ENCODE measurements at places on chromosomes 5 and 9.

DNA sequence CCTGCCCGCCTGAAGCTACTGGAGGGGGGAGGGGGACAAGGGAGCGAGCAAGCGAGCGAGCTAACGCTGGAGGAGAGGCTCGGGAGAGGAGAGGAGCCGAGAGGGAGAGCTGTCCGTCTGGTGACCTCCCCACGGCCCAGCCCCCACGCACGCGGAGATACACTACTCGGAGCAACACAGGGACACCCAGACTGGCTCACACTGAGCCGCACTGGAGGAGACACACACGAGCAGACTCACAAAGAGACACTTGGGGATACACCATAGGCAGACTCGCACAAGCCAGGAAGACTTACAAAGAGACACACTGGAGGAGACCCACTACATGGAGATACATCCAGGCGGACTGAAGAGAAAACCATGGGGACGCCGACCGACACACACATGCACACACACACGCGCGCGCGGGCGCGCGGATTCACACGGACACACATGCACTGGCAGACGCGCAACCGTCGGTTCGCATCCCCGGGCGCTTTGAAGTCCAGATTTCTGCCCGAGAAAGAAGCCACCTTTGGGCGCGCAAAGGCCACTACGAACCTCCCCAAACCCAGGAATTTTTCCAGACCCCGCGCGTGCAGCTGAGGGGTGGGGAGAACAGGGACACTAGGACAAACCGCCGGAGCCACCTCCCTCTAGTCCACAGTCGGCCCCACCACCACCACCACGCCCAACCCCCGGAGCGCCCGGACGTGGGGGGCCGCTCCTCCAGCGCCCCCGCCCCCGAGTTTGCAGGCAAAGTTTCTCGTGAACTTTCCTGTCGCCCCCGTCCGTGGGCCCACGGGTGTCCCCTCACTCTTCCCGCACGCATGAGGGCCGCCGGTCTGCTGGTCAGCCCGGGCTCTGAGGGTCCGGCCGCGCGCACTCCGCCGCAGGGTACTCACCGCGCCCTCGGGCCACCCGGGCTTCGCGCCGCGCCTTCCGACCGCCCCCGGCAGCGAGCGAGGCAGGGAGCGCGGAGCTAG is 571 bp downstream of the CNTFR start:
- no peak for DNase-seq

DNA sequence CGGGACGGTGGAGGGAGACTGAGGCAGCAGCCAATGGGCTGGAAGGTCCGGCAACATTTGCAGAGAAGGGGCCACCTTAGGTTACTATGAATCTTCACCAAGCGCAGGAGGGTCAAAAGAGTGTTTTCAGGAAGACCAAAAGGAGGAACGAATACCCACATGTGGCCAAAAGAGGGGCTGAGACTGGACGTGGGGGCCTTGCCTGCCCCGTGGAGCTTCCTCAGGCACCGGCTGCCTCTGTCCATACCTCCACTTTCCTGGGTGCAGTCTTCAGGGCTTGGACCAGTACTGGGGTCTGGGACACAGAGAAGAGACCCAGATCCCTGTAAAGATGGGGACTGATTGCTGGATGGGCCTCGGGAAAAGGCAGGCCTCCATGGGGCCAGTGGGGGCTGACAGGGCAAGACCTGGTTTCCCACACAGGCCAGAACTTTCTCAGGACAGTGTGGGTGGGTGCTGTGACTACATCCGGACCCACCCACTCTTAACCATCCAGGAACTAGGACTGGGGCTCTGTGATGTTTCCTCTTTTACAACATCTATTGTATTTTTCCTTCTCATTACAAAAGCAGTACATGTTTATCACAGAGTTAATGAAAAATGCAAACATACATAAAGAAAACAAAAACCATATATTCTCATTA is 294.7 kb downstream of the ZSWIM6 start:
- DNase-seq, result no peak

DNA sequence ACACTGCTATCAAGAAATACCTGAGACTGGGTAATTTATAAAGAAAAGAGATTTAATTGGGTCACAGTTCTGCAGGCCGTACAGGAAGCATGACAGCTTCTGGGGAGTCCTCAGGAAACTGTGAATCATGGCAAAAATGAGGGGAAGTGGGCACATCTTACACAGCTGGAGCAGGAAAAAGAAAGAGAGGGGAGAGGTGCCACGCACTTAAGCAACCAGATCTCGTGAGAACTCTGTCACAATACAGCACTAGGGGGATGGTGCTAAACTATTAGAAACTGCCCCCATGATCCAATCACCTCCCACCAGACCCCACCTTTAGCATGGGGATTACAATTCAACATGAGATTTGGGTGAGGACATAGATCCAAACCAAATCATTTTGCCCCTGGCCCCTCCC is 105.5 kb upstream of the CPLX2 start:
- DNase-seq, result peak; percentile 15

DNA sequence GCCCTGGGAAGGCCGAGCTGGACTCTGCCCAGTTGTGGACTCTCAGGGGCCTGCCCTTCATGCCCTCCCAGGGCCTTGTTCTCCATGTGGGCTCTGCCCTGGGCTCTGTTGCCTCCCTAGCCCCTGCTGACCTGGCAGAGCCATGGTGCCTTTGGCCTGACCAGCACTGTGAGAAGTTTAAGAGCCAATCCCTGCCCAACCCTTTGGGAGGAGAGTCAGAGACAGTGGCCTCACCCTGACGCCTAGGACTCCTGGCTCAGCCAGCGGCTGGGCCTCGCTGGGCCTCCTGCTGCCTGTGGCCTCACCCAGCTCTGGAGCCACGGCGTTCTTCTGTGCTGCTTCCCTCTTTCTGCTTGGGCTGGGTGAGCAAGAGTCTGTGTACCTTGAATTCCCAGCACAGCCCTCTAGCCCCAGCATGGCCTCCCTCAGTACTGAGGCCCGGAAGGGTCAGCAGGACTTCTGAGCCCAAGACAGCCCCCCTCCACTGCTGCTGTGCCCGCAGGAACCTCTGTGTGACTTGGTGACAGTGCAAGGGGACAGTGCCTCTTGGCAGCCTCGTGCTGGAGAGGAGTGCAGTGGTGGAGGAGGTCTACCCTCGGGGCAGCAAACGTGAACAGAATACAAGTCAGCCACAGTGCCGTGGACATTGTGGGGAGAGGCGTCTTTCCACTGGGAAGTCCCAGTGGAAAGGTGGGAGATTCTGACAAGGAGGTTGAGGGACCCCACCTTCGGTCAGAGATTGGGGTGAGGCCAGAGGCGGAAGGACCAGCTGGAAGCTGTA is 97.4 kb downstream of the CACNA1B start:
- no peak for DNase-seq

GRCh38 chr5:41929035-41929434 is 4.0 kb downstream of the FBXO4 start:
- no peak for DNase-seq

DNA sequence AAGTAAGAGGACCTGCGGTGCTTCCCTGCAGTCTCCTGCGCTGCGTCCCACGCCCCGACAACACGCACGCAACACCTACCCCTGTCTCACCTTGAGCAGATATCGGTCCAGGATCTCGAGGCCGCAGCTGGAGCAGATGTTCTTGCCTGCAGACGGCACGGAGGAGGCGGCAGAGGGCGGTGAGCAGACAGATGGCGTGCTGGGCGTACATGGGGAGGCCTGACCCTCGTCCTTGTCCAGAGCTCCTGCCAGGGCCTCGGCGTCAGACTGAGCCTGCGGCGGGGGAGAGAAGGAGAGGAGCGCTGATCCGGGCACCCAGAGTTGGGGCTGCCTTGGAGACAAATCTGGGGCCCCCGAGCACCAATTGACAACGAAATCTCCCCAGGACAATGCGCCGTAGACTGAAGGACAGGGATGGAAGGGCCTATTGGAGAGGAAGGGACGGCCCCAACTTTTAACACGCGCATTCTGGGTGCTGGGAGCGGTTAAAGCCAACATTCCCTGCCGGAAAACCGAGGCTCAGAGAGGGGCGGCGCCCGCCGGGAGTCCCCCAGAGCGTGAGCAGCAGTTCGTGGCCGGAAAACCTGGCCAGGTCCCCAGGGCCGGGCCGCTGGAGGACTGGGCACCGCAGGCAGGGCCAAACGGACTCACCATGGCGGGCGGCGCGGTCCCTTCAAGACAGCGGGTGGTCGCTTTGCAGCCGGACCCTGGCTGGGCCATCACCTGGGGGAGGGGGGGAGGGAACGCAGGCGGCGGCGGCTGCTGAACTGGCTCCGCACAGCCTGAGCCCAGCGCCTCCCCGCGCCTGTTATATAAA is 1.8 kb downstream of the LHX6 start:
- DNase-seq, result no peak

DNA sequence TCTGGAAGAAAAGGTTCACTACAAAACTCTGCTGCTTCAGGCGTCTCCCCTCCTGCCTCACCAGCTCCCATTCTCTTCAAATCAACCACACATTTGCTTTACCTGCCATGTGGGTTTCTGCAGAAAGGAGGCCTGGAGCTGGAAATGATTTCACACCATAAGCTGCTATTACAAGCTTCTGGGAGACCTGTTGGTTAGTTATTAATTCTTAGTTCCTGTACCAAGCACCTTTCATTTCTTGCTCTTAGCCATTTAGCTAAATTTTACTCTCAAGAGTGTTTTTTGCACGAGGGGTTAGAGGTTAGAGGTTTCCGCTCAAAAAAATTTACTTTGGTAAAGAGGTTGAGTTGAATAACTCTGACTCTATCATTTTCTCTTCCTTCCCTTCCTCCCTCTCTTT is 70.3 kb downstream of the MAP1B start:
- no peak for DNase-seq

DNA sequence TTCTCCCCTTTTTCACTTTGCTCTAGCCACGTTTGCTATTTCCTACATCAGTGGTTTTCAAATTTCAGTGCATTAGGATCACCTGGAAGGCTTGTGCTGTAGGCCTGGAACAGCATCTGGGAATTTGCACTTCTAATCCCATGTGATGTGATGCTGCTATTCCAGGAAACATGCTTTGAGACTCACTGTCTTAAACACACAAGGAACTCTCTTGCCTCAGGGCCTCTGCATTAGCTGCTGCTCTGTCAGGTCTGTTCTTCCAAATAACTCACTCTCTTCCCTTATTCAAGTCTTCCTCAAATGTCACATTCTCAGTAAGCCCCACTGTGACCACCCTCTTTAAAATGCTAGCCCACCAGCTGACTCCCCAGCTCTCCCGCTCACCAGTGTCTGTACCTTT is 204.0 kb downstream of the DNAH5 start:
- DNase-seq, result no peak

- no peak for DNase-seq
Observed at GRCh38 chr5:28954074-28954473, 1915.7 kb upstream of the CDH9 start.

GRCh38 chr5:117954331-117954730 is 1034.0 kb downstream of the DTWD2 start:
- DNase-seq, result no peak

DNA sequence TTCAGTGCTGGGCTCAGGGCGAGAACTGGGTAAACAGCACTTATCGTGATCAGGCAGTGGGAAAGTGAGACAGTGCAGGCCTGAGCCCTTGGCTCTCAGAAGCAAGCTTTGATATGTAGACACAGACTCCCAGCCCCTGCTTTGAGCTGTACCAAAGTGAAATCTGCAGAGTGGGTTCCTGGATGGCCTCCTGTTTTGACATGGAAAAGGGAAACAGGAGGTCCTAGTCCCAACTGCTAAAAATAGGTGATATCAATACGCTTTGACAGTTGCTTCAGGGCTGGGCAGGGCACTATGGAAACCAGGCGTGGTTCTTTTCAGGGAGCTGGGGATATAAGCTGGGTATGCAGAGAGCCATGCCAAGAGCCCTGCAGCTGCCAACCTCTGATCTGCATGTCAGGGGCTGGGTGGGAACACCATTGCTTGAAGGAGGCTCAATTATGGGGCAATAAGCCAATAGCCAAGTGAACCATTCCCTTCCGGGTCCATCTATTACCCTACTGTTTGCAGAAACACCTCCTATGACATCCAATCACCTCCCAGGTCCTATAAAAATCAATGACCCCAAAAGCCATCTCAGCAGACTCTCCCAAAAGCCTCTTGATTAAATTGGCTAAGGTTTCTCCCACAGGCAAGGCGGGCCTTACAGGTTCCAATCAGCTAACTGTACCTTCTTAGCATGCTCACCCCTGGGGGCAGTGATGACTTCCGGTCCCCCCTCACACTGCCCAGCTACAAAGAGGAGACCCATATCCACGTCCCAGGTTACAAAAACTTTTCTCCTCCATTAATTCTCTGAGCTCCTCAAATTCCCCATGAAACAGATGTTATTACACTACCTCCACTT is 45.8 kb downstream of the EPB41L4B start:
- DNase-seq, result no peak

- DNase-seq, result no peak
Observed at GRCh38 chr5:153598099-153598498, 107.6 kb downstream of the GRIA1 start.

- DNase-seq, result no peak
Observed at GRCh38 chr5:125750861-125751186, 672.4 kb upstream of the GRAMD2B start.

GRCh38 chr9:81598811-81599210 is 90.5 kb downstream of the TLE1 start:
- DNase-seq, result no peak

DNA sequence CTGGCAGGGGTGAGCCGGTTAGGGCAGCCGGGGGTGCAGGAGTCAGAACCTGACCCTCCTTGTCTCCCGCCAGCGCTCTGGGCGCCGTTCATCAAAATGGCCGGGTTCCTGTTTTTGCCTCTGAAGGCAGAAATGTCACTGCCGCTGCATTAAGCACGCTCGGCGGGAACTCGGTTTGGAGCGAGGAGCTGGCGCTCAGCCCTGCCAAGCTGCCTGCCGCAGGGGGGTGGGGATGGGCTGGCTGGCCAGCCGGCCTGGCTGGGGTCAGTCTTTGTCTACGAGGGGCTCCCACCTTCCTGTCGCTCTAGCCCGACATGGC is 63.7 kb downstream of the CXXC5 start:
- DNase-seq, result no peak

- DNase-seq, result no peak
Observed at GRCh38 chr9:27990524-27990923, 417.2 kb upstream of the C9orf72 start.

DNA sequence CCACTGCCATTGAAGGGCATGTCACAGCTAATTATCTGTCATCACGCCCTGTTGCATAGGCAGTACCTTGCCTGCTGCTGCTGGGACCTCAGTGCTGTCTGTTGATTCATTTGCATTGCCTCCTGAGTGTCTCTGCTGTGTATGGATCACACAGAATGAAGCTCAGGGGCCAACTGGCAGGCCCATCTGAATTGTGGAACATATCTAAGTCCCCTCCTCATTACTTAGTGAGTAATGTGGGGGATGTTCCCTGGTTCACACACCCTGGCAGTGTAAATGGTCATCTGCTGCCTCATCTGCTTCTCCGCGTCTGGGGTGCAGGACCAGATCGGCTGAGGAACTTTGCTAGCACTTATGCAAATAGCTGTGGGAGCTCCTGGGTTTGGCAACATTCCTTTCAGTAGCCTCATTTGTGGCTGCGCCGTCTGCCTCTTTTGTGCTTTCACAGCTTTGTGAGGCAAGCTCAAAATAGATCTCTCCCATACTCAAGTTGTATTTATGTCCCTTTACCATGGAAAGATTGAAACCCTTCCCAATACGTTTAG is 25.4 kb downstream of the TYRP1 start:
- DNase-seq, result no peak
